Stimulated activated CD8-positive, alpha-beta memory T cell treated with anti-CD3 and anti-CD28 coated beads, Interleukin-15, amount 100 ng/mL, for 4 hours (primary cell): ENCODE measurements at places on chromosomes 5 and 9.

DNA sequence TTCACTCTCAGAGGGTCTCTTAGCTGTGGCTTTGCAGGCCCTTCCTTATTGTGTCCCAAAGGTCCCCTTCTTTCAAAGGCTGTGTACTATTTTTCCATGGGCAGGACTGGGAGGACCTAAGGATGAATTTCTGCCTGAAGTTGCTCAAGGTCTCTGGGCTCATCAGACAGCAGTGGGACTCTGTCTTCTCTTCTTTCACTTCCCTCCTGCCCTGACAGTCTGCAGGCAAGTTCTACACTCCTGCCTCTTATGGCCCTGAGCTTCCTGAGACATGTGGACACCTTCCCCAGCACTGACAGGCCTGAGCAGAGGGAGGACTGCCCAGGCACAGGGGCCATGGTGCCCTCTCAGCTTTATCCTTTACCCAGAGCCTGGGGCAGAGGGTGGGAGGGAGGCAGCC, 14.8 kb downstream of the ENHO start:
- no peak for DNase-seq

DNA sequence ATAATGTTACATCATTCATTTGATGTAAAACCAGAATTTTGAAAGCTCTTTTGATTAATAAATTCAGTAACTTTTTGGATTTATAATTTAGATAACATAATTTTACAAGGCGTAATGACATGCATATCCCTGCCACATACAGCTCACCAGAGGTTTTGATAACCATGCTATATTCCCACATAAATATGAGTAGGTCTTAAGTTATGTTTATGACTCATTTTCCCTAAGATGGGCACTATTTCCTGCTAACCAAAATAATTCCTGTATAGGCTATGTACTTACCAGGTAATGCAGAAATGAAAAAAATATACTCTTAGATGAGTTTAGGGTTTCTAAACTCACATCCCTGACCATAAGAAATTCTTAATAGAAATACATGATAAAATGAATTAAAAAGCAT, 93.9 kb upstream of the EDIL3 start:
- DNase-seq, result no peak

DNA sequence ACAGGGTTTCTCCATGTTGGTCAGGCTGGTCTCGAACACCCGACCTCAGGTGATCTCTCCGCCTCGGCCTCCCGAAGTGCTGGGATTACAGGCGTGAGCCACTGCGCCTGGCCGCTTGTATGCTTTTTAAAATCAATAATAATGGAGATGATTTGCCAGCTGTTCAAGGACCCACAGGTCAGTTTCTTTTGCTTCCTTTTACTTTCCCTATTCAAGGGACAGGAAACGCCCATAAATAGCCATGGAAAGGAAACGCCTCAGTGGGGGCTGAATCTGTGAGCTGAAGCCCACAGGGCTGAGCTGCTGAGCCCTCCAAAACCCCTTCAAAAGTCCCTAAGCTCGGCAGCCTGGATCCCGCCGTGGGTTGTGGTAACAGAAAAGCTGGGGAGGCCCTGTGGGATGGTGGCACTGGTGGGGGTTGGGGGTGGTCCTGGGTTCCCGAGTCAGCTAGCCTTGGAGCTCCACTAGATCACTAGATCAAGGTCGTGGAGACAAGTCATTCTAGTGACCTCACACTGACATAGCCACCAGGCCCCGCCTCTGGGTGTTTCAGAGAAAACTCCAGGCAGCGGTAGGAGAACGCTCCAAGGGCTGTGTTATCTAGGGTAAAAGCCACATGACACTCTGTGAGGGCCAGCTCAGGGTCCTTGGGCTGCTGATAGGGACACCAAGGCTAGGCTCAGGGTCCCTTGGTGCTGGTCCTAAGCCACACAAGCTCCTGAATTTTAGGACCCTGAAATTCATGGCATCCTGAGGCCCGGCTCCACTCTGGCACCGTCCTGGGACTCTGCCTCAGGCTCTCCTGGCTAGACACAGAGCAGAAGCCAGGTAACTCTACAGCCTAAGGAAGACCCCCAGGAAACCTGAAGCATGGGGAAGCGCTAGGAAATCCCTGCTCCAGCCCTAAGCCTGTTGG, 18.0 kb upstream of the DUSP1 start:
- DNase-seq, result no peak

GRCh38 chr5:96942911-96943310, 7.0 kb downstream of the LNPEP start:
- DNase-seq, result no peak

GRCh38 chr5:145553177-145553576, 282.0 kb downstream of the PRELID2 start:
- DNase-seq, result no peak

DNA sequence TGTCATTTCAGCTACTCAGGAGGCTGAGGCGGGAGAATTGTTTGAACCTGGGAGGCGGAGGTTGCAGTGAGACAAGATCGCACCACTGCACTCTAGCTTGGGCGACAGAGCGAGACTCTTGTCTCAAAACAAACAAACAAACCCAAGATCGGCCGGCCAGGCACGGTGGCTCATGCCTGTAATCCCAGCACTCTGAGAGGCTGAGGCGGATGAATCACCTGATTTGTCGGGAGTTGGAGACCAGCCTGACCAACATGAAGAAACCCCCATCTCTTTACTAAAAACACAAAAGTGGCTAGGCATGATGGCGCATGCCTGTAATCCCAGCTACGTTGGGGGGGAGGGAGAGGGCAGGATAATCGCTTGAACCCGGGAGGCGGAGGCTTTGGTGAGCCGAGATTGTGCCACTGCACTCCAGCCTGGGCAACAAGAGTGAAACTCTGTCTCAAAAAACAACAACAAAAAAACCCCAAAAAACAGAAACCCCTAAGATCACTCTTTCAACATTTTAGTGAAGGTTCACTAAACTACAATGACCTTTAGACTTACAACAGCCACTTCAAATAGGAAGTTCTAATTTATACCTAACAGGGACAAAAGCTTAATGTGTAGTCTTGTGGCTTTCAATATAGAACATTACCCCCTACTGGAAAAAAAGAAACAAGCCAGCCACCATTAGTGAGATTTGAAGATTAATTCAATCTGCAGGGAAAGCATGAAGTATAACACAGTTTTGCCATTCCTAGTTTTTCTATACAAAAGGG, 7.0 kb downstream of the HSPA9 start:
- DNase-seq, result no peak

GRCh38 chr5:75152860-75153259, 83.8 kb downstream of the ANKRD31 start:
- DNase-seq, result no peak

DNA sequence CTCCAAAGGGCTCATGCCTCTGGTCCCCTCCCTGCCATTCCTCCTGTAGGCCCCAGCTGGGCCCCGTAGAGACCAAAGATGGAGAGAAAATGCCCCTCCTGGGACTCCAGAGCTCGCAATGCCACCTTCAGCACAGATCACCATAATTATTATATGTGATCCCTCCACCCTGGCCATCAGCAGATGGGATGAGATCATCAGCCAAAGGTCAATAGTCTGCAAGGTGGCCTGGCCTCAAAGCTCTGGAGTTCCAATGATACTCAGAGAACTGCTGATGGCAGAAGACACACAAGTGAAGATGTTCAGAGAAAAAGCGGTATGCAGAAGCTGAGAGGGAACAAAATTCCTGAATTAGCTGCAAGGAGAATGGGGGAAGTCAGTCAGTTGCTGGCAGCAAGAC, 5.0 kb downstream of the RPP25L start:
- no peak for DNase-seq

DNA sequence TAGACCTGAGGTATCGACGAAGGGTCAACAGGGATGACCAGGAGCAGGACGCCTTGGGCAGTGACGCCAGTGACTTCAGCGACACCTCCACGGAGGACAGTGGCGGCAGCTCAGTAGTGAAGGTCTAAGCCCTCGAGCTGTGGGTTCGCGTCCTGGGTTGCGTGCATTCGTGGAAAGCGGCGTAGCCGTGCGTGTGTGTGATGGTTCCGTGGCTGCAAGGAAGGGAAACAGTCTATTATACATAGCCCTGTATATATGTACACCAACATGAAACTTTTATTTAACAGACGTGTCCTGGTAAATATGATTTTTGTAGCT, 8.4 kb downstream of the PPP1R26 start:
- DNase-seq, result no peak

DNA sequence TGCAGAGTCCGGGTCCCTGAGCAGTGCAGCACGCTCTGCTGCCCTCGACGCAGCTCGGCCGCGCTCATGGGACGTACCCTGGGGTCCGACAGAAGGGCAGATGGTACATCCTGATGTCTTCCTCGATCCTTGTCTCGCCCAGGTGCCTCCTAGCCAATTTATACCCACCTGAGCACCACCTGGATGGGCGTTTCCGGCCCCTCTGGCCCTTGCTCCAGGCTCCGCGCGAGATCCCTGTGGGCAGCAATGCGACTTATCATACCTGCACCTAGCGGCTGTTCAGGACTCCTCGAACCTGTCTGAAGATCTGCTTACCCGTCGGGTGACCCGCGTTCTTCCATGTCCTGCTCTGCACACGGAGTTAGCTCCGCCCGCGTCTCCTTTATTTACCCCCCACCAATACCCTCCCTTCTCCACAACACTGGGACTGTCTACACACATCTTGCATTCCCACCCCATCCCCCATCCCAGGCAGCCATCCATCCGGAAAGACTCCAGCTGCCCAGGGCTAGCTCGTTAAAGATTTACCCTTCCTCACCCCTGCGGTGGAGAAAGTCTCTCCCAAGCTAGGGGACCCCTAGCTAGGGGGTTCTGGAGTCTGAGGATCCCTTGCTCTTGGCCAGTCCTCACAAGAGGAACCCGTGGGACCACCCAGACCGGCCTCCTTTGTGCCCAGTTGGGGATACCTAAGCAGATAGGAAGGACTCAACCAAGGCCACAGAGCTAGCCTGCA, at the start of gene KIF12:
Gene KIF12 (minus strand): TSS at position 357 of the 733 bp plus-strand sequence. CDS start 16 bp downstream, at position 341.
- DNase-seq, result no peak

GRCh38 chr9:133207540-133208170, 1.4 kb downstream of the OBP2B start:
- no peak for DNase-seq

- no peak for DNase-seq
Measured at GRCh38 chr5:3424946-3425345, 170.7 kb upstream of the IRX1 start.

GRCh38 chr5:88732181-88732633, 150.8 kb downstream of the MEF2C start:
- no peak for DNase-seq

DNA sequence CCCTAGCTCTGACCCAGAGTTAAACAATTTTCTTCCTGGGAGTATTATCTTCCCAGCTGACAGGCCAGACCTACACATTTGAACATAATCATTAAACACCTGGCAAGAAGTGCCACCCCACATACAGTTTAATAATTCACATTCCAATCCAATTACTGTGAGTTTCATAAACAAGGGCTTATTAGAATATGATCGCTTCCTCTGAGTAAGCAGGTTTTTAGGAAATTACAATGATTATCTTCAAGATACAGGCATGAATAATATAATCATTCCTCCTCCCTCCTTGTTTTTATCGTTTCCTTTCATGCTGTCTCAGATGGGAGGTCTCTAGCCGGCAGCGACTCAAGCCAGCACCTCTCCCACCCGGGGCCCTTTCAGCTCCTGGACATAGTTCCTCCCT, 15.8 kb upstream of the KIF4B start:
- DNase-seq, result no peak

GRCh38 chr5:179413711-179414458, 68.6 kb upstream of the ADAMTS2 start:
- no peak for DNase-seq

- no peak for DNase-seq
Measured at GRCh38 chr9:110951805-110952539, 86.3 kb downstream of the LPAR1 start.

GRCh38 chr9:107260437-107261081, 22.5 kb upstream of the RAD23B start:
- no peak for DNase-seq

GRCh38 chr9:7056254-7056653, 298.5 kb downstream of the KDM4C start:
- no peak for DNase-seq

GRCh38 chr9:136740971-136741882, 1.5 kb downstream of the LCN10 start:
- DNase-seq, result no peak

- no peak for DNase-seq
Measured at GRCh38 chr5:138354387-138354786, 1.9 kb downstream of the KDM3B start.

DNA sequence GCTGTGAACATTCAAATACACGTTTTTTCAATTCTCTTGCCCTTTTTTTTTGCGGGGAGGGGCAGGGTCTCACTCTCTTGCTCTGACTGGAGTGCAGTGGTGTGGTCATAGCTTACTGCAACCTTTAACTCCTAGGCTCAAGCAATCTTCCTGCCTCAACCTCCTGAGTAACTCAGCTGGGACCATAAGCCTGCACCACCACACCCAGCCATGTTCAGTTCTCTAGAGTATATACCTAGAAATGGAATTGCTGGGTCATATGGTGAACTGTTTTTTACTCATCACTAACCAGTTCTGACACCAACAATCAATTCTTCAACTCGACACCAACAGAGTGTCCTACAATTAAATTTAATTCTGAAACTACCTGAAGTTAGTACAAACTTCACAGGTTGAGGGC, 85.5 kb upstream of the ZNF169 start:
- no peak for DNase-seq

- DNase-seq, result no peak
Measured at GRCh38 chr5:134430001-134430569, 18.4 kb upstream of the CDKN2AIPNL start.

- DNase-seq, result no peak
Measured at GRCh38 chr5:174769005-174769404, 44.6 kb downstream of the MSX2 start.

GRCh38 chr5:137589185-137589584, 90.1 kb upstream of the SPOCK1 start:
- DNase-seq, result no peak

- no peak for DNase-seq
Measured at GRCh38 chr9:26723486-26723885, 169.1 kb downstream of the CAAP1 start.

DNA sequence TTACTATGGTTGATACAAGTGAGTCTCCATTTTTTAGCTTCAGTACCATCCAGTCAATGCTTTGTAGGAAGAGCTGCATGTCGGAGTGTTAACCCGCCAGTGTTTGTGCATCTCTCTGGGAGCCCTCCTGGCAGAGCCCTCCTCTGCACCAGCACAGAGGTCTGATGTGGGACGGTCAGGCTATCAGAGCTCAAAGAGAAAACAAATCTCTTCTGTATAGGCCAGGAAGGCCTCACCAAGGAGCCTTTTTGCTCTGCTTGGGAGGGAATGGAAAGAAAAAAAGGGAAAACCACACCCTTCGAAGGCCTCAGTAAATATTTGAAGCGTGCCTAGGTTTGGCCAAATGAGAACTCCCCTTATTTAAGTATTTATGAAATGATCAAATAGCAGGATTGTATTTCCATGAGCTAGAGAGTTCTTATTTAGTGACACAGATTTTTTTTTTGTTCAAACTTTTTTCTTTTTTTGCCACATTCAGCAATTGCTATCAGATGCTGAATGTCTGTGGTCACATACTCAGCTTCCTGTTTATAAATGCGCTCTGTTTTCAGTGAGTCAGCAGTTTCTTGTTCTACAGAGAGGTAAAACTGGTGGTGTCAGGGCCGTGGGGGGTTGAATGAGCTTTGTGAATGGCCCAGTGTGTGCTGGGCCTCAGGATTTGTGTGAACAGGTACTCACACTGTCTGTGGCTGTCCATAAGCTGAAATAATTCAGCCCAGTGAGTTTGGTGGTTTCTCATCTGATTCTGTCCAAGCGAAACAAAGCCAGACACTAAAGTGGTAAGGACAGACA, 226.6 kb downstream of the SNX18 start:
- DNase-seq, result peak; percentile 4
